ENCODE measurements at places on chromosomes 2 and 18. TPM values are rescaled to one million over a fixed set of nuclear protein-coding genes. Genes with fewer than 3 reads are reported as not detected.

The PDCD1 gene
- total RNA-seq, result not detected

DNA sequence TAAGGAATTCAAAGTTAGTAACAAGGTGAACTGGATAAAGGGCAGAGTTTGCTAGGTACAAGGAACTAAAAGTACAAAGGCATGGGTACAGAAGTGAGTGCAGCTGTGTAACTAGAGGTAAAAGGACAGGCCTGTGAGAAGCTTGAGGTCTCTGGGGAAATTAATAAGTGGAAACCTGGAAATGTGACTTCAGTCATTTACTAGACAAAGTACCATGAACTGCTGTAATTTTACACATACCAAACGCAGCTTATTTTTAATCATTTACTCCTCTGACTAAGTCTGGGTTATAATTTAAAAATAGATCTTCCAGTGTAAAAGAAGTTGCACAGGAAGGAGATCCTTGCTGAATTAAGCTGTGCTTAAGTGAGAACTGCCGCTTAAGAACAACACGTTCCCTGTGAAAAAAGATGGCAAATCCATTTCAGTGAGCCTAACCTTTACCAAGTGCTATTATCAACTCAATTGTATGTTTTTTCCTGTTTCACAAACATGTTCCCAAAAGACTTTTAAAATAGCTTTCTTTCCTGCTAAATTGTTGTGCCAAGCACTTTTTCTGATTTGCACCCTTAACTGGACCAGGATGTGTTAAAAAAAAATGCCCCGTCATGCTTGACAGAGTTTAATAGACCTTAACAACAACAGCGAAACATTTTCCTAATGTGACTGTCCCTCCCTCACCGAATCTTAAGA is 44.3 kb downstream of the CALCRL start:
- no peak for DNase-seq

DNA sequence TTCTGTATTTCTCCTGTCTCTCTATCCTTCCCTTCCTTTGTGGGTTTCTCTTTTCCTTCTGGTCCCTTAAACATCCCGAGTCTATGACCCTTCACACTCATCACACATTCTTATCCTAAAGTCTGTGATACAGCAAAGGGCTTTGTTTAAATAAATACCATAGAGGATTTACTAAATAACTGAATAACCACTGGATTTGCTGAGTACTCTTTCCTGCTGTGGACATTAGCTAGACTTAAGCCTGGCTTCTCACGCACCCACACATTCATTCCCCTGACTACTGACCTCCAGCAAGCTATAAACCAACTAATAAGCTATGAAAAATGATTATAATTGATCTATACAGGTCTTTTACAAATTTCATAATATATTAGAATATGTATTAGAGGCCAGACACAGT is 76.6 kb downstream of the COL4A3 start:
- DNase-seq, result no peak

- DNase-seq, result no peak
Measured at GRCh38 chr2:6523476-6523875, 342.2 kb downstream of the CMPK2 start.

- DNase-seq, result no peak
Measured at GRCh38 chr2:147100406-147101035, 744.3 kb upstream of the ACVR2A start.

- no peak for DNase-seq
Measured at GRCh38 chr2:23595601-23596251, 210.7 kb downstream of the KLHL29 start.

DNA sequence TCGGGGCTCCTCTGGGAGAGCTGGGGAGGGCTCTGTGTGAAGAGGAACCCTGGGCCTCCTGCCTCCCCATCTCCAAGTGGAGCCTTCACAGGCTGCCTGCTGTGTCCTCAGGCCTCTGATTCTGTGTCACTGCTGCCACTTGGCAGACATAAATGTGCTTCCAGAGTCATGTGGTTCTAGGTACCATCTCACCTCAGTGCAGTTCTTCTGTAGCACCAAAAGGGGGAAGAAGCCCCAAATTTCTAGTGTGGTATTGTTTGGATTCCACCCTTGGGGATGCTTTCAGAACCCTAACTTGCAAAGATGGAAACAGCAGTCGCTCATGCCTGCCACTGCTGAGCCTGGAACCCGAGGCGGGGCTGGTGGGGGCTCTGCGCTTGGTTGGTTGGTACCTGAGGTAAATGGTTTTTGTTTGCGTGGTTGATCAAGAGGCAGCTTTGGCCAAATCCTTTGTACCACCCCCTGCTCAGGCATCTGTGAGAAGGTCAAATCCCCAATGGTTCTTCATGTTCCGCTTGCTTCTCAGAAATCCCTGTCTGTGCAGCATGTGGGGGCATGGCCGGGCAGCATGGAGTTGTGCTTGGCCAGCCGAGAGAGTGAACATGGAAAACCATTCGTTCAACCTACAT is 27.5 kb downstream of the COA5 start:
- no peak for DNase-seq

- DNase-seq, result no peak
Measured at GRCh38 chr2:53130441-53130943, 637.1 kb upstream of the CHAC2 start.

- no peak for DNase-seq
Measured at GRCh38 chr2:100875516-100876230, 55.7 kb downstream of the NPAS2 start.

DNA sequence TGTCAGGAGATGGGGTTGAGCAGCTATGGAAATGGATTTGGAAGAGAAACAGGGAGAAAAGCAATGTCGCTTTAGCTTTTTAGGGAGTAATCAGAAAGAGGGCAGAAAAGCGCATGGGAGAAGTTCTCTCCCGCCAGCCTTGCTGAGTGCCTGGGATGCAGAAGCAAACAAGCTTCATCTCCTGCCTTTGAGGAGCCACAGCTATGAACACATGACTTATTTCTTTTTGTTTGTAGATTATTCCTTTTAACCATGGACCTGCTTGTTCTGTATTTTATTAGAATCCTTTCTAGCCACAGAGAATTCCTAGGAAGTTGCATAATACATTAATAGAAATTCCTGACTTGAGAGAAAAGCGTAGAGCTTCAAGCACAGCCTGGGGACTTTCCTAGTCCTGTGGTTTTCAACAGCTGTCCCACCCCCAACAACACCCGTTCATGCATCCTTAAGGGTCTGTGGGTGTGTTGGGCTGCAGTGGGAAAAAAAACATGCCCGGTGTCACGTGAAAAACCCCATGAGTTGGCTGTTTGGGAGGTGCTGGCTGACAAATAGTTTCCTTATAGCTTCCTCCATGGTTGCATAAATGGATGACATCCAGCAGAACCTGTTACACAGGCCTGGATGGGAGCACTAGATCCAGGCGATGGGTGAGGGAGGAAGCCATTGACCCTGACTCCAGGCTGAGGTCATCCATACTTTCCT is 14.9 kb downstream of the SLC9A4 start:
- peak; percentile 87 for DNase-seq

DNA sequence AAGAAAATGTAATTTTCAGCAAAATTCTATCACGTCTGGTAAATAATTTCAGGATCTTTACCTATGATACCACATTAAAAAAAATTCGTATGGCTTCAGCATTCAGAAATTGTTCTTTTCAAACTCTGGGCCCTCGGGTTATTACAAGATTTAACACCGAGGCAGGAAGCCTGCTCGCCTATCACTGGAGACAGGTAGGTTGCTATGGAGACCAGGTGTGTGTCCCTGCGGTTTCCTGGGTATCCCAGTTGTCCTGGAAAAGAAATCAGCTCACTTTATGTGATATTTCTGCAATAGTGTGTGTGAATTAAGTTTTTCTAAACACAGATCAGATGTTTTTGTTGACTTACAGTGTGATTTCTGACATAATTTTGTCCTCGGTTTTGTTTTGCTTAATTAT is 14.2 kb downstream of the HPCAL1 start:
- no peak for DNase-seq

DNA sequence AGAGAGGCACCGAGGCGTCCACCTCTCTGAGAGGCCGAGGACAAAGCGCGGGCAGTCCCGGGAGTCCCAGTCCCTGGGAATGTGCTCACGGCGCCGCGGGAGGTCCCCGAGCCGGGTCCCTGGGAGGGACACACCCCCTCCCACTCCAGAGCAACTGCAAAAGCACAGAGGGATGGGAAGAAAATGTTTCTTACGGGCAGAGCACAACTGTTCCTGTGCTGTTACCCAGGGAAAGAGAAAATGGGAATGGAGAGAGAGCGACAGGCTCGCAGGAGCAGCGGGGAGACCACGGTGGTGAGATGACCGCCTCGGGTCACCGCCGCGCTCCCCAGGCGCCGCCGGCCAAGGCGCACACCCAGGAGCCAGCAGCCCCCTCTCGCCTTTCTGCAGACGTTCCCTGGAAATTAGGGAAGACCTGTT is 1.2 kb upstream of the BCL11A start:
- DNase-seq, result no peak

All from HT-29 (cell line).